ENCODE measurements at places on chromosomes 1 and 21.

DNA sequence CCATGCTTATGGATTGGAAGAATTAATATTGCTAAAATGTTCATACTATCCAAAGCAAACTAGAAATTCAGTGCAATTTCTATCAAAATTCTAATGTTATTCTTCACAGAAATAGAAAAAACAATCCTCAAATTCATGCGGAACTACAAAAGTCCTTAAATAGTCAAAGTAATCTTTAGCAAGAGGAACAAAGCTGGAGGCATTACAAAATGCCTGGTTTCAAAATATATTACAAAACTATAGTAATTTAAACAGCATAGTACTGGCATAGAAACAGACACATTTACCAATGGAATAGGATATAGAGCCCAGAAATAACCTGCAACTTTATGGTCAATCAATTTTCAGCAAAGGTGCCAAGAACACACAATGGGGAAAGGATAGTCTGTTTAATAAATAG is 3.8 kb downstream of the CTSS start:
- DNase-seq, result no peak

GRCh38 chr1:196515904-196516303 is 92.3 kb downstream of the KCNT2 start:
- DNase-seq, result no peak

- no peak for DNase-seq
Observed at GRCh38 chr21:32812035-32812434, 40.5 kb upstream of the PAXBP1 start.

DNA sequence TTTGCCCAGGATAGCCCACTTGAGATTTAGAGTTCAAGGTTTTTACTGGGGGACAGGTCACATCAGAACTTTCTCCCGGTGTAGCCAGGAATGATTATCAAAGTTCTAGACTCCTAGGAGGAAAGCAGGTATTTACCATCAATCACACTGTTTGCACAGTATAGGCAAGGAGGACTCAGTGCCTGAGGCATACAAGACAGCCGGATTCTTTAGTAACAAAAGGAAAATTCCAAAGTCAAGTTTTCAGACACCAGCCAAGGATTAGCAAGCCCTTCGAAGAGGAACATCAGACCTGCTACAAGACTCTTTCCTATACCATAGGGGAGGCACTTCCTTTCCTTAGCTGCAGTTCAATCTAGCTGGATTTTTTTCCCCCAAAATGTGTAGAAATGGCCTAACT is 197.8 kb upstream of the USP25 start:
- DNase-seq, result no peak

- no peak for DNase-seq
Observed at GRCh38 chr1:21586846-21587601, 77.8 kb downstream of the ALPL start.

- DNase-seq, result no peak
Observed at GRCh38 chr1:181122222-181122621, 33.7 kb downstream of the IER5 start.

DNA sequence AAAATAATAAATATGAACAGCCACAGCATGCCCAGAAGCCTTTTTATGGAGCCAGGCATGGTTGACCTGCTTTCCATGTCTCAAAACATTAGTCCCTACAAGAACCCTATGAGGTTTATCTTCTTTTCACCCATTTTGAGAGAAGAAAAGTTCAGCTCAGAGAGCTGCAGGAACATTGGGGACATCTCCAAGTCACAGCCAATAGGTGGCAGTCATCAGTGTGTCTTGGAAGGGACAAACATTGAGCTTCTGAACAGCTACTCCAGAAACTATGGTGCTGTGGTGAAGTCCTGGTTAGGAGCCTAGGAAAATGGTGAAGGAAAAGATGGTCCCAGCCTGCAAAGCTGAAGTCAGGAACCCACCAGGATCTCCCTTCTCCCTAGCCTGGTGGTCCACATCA is 73.6 kb downstream of the JMJD4 start:
- no peak for DNase-seq

GRCh38 chr1:202046227-202046626 is 35.8 kb downstream of the ELF3 start:
- DNase-seq, result no peak

GRCh38 chr1:2501820-2502119 is 24.6 kb downstream of the PANK4 start:
- DNase-seq, result no peak

- DNase-seq, result no peak
Observed at GRCh38 chr1:162030759-162031280, 7.2 kb upstream of the OLFML2B start.

DNA sequence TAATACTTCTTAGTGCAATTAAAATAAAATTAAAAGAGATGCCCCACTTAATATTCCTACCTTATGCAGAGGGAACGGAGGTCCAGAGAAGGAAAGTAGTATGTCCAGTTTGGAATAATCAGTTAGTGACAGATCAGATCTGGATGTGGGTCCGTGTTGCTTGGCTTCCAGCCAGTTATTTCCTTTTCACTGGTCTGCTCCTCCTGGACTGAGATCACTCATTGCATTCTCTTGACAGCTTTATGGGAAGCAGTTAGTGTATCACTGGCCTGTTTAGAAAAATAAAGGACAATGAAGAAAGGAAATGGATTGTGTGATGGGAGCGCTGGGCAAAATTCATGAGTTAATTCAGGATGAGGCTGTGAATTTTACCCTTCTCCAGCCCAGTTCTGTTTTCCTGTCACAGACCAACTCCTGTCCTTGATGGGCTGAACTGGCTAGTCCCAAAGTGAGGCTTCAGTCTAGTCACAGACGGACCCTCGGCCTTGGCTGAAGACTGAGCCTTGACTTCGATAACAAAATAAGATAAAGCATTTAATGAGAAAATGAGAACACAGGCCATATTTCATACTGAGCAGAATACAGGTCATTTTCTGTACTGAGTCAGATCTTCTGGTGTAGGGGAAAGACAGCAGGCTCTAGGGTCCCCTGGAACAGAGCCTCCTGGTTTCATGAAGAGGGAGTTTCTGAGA is 85.2 kb upstream of the TRABD2B start:
- no peak for DNase-seq

- DNase-seq, result no peak
Observed at GRCh38 chr1:21659924-21660326, 9.2 kb downstream of the RAP1GAP start.

- no peak for DNase-seq
Observed at GRCh38 chr1:225844236-225845061, 34.5 kb downstream of the EPHX1 start.

- no peak for DNase-seq
Observed at GRCh38 chr21:29155933-29156260, 25.5 kb downstream of the MAP3K7CL start.

DNA sequence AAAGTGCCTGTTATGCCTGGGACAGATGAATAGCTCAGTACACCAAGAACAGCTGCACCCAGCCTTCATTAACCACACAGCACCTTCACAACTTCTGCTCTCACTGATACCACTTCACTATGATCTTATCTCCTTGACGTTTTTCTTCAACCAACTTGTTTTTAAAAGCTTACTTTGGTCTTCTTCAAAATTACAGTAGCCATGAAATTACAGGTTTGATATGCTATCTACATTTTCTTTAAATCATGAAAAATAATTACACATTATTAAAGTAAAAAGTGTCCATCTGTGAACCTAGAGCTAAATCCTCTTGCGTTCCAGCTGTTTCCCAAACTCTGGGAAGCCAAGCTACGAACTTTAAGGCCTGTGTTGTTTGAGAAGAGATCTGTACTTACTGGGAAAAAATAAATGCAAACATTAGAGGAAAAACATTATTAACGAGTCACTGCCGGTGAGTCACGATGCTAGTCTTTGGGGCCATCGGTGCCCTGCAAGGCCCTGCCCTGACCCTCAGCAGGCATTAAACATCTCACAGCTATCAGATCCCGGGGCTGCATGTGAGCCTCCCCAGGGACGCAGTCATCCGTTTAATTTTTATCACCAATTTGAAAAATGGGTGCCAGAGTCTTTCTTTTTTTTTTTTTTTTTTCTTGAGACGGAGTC is 56.3 kb upstream of the GPR153 start:
- DNase-seq, result no peak

- no peak for DNase-seq
Observed at GRCh38 chr1:210362526-210362925, 33.8 kb downstream of the HHAT start.

DNA sequence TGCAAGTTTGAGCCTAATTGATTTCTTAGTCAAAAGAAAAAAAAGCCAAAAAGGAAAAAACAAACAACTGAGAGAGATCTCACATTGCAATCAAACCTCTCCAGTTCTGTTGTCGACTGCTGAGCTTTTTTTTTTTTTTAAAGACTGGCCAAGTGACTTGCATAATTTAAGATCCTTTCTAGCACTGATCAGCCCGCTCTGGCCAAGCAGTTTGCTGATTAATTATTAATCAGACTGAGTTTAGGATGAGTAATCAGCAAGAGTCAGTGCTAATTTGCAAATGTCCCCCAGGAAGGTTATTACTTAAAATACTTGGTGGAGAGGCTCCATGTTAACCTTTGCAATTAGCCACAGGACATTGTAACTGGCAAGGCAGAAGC is 39.3 kb downstream of the HMGB4 start:
- DNase-seq, result no peak

DNA sequence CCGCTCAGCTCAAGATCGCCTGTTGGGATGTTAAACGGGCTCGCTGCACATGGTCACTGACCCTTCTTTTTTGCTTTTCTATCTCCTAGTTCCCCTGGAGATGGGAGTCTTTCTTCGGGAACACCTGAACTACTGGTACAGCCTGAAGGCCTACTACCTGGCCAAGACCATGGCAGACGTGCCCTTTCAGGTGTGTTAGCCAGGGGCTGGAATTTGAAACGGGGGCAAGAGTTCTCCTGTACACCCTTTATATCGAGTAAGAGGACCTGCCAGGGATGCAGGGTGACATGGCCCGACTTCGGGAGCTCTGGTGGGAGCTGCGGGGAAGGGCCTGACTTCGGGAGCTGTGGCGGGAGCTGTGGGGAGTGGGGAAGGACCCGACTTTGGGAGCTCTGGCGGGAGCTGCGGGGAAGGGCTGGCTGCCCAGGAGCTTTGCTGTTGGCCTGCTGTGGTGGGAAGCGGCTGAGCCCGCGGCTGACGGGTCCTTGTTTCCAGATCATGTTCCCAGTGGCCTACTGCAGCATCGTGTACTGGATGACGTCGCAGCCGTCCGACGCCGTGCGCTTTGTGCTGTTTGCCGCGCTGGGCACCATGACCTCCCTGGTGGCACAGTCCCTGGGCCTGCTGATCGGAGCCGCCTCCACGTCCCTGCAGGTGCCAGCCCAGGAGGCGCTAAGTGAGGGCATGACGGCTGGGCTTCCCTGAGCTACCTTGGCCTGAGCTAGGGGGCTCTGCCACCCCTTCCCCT is 24.0 kb downstream of the TFF3 start:
- DNase-seq, result no peak

DNA sequence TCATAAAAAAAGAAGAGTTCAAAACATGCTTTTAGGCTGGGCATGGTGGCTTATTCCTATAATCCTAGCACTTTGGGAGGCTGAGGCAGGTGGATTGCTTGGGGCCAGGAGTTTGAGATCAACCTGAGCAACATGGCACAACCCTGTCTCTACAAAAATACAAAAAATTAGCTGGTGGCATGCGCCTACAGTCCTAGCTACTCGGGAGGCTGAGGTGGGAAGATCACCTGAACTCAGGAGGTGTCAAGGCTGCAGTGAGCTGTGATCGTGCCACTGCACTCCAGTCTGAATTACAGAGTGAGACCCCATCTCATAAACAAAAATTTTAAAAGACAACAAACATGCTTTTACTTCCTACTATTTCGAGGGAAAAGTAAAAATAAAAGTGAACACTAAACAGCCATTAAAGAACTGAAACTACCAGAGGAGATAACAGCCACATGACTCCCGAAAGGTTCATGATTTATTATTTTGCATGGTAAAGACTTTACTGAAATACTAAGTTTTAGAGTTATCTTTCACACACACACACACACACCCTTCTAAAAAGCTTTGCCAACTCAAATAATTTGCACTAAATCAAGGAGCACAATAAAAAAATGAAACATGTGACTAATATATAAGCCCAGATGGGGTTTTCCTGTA is 48.1 kb downstream of the USP1 start:
- DNase-seq, result no peak

GRCh38 chr21:45277101-45278045 is 10.3 kb downstream of the POFUT2 start:
- DNase-seq, result no peak

DNA sequence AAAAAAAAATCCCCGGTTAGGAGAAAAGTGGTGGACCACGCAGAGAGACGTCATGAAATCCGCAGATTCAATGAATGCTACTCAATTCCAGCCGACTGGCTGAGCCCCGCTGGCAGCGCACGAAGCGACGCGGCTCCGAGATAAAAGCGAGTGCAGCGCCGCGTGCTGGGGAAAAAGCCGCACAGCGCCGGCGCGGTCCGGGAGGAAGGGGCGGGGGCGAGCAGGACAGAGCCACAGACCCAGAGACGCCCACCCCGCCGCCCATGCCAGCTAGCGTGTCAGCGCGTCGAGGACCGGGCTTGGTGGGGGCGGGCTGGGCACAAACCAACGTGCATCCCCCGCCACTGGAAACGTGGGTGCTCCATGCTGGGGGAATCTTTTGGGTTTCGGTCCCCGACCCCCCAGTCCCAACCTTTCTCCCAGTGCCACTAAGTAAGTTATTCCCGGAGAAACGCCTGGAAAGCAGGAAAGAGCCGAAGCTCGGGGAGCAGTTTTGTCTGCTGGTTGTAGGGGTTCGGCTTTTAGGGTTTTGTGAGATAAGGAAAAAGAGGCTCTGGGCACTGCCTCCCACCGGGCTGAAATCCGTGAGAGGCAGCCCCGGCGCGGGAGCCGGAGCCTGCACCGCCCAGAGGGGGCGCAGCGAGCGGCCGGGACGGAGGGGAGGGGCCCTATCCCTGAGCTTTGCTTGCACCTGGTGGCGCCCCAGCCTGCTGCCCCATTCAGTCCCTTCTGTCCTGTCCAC is at the start of gene KCNJ6:
KCNJ6 (minus strand) TSS at position 148 of the 742 bp plus-strand sequence. CDS start 75,775 bp downstream, outside the sequence.
- DNase-seq, result no peak

GRCh38 chr1:111952125-111952657 is 37.3 kb downstream of the KCND3 start:
- no peak for DNase-seq

DNA sequence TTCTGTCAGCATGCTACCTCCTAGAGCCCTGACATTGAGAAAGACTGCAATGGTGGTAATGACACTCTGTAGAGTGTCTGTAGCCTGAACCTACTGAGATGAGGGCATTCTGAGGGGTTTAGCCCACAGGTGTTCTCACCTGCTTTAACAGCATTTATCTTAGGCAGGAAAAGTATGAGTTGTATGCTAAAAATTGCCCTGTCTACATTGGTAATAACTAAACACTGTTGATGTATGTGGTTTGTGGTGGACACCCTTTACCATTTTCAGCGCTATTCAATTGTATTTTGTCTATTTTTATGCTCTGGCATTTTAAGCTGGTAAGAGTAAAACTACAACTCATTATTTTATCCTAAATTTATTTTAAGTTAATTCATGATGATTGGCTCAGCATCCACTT is 10.0 kb downstream of the PYHIN1 start:
- DNase-seq, result no peak

DNA sequence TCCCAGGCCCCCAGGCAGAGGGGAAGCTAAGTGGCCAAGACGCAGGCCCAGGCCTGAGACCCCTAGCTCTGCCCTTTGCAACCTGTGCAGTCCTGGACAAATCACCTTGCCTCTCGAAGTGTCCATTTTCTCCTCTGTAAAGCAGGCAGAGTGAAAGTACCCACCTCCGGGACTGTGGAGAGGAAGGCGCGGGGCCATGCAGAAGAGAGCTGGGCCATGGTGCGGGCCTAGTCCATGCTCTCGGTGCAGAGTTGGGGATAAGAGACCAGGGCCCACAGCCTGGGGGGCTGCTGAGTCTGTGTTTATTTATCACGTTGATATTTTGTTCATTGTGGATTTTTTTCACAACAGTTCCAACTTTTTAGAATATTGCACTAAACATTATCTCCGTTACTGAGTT is 160.2 kb upstream of the VAMP3 start:
- DNase-seq, result no peak

GRCh38 chr1:211951856-211952255 is 83.5 kb downstream of the INTS7 start:
- no peak for DNase-seq
